ENCODE measurements at places on chromosomes 2 and 18. TPM values are rescaled to one million over a fixed set of nuclear protein-coding genes. Genes with fewer than 3 reads are reported as not detected.

C1GALT1C1L gene
- not detected for polyA plus RNA-seq

SH3BP4 gene
- 0.85 TPM for polyA plus RNA-seq

BARD1 gene
- polyA plus RNA-seq: 11.0 TPM

RBFA gene
- 6.5 TPM for polyA plus RNA-seq

CBLN2 gene
- polyA plus RNA-seq: not detected

ASNSD1 gene
- polyA plus RNA-seq: 41.2 TPM

CNOT9 gene
- polyA plus RNA-seq: 21.9 TPM

USP37 gene
- polyA plus RNA-seq: 19.1 TPM

STON1 gene
- not detected for polyA plus RNA-seq

SKOR2 gene
- polyA plus RNA-seq: not detected

CAPN13 gene
- not detected for polyA plus RNA-seq
